ENCODE measurements at places on chromosomes 3 and 15.

GRCh38 chr15:74829486-74829885, 3.1 kb downstream of the CPLX3 start:
- DNase-seq: no peak

- DNase-seq: peak; percentile 6
Observed at GRCh38 chr3:13236557-13237173, 163.4 kb upstream of the IQSEC1 start.

- DNase-seq: no peak
Observed at GRCh38 chr3:12585970-12586369, 29.1 kb downstream of the MKRN2 start.

GRCh38 chr15:67103869-67104268, 38.5 kb downstream of the SMAD3 start:
- no peak for DNase-seq

DNA sequence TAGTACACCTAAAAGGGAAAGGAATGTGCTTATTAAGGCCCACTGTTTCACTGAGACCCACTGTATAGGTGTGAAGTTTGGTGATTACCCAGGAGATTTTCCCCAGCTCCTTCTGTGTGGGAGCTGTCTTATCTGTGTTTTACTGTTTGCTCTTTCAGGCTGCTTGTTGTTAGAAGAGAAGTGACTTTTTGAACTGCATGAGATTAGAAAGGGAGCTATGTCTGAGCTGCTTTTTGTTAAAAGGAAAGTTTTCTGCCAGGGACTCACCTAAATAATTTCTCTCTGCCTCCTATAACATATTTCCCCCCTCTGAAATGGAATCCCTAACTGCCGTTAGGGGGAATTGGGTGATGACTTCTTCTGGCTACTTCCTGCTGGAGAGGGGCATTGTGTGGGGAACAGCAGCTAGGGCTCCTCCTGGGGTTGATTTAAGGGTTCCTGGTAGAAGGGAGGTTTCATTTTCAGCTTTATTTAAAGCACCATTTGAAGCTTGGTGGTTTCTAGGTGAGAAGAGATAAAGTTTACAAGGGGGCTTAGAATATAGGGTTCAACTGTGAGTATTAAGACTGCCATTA, 77.1 kb upstream of the ATP11B start:
- DNase-seq: no peak

DNA sequence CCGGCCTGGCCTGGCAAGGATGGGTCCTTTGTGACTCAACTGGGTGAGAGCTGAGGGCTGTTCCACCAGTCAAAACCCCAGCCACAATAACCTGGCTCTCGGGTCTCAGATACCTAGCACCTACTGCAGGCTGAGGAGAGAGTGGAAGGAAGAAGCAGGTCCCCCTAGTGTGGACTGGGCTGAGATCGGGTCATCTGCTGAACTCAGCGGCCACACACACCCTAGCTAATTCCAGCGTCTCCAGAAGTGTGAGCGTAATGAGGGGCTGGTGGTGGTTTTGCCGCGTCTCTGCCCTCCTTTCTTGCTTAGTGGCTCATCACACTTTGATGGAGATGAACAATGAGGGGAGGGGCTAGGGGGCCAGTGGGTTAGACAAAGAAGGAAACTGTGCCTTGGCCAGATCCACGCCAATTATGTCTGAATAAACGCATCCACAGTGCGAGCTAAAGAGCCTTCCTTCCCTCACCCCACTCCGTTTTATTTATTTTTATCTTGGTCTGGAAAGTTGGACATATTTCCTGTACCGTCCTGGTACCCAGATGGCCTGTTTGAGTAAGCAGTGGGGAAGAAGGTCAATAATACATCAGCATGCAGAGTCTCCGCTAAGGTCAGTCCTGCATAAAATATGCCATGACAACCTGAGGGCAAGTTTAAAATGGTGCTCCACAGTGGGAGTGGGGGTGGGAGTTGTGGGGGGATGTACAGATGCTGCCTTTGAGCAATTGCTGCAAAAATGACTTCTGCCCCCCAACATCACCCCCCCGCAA, 370.0 kb downstream of the WDR72 start:
- no peak for DNase-seq

Data from NCI-H1092 treated with DMSO at 0.1 percent for 48 hours (cell line).